ENCODE measurements at places on chromosomes 2 and 18.

- DNase-seq = peak; percentile 67
Observed at GRCh38 chr2:38066421-38067115, 9.4 kb downstream of the CYP1B1 start.

DNA sequence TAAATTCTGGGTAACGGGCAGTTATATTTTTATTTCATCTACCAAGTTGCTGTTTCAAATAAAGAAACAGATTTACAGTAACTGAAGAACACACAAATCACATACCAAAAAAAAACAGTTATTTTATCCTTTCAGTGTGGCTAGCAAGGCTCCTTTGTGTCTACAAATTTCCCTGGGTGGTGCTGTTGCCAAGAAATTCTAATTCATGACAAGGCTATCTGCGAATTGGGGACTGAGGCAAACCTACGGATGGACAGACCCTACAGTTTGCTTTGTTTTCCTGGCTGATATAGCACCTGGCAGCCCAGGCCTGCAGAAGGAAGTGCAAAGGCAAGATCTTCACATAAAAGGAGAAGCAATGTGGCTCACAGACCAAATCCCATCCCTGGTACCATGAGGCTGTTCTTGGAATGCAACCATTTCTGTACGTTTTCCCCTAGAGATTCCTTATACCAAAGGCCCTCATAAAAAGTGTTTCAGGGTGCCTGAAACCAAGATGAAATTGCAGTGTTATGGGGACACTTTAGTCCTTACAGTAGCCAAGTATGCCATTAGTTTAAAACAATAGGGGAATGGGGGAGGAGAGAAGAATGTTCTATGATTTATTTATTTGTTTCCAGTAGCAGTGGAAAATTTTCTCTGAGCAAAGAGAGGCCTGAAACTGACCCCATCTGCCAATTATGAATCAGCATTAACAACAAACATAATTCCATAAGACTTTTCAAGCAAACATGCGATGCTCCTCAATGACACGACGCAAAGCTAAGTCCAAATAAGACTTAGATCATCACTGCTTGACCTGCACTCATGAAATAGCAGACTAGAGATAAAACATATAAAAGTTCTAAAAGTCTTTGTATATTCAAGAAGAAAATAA is 4.3 kb downstream of the KLF7 start:
- no peak for DNase-seq

DNA sequence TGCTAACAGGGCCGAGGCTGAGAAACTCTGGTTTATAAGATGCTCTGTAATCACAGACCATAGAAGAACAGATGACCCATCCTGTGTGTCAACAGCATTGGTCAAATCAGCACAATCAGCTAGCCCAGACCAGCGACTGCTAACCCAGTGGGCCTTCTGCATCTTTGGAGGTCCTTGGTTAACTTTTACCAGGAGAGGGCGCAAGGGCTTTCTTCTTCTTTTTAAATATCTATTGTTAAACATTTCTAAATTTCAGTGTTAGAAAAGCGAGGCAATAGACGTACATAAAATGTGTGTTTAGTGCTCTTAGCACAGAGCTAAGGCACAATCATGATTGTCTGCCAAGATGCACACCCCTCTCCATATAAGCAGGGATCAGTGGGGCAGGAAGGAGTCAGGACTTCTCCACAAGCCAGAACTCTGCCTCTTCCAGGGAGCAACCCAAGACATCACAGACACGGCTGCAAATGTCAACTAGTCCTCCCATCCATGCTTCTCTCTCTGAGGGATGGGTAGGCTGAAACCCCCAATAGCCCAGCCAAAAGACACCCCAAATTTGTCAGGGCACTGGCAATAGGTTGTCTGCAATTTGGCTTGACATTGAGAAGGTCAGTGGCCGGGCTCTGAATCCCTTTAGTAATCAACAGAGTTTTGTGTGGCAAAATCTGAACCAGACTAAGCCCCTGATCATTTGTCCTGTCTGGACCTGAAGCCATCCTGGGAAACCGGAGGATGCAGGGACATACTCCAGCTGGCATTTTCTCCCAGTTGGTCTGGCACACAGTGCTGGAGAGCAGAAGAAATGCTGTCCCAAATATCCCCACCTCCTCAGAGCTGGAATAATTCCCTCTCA is 188.2 kb downstream of the BCL2 start:
- DNase-seq = no peak

DNA sequence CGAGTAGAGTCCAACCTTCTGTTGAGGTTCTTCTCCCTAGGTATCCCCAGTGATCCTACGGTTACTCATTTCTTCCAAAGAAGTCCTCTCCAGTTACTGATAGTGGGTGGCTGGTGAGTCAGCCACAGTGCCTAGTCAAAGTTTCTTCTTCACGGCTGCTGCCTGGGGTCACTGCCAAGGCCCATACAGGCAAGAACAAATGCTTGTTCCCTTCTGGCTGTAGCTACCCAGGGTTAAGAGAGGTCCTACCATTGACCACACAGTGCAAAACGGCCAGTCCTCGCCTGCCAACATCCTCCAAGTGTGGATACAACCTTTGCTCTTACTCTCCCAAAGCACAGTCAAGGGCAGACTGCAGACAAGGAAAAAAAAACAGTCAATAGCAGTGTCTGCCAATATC is 2.9 kb upstream of the PTPN4 start:
- no peak for DNase-seq

DNA sequence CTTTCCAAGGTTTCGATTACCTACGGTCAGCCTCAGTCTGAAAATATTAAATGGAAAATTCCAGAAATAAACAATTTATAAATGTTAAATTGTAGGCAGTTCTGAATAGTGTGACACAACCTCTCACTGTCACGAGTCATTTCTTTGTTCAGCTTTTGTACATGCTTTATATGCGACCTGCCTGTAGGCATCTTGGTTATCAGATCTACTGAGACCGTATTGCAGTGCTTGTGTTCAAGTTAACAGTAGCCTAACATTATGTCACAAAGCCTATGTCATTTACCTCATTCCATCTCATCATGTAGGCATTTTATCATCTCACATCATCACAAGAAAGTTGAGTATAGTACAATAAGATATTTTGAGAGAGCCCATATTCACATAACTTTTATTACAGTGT is 77.3 kb downstream of the LYPD6B start:
- no peak for DNase-seq

DNA sequence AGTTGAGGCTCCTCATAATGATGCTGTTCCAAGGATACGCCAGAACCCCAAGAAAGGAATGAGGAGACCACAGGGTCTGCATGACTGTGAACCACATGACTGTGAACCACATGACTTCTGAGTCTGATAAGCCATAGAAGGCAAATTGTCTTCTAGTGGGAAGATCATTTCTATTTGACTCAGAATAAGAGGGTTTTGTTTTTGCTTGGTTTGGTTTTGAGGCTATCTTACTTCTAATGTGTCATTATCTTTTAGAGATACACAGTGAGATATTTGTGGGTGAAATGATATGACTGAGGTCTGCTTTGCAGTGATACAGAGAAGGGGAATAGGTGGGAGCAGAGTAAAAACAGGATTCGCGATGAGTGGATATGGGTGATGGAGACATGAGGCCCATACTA is 28.9 kb upstream of the BCL2L11 start:
- DNase-seq = no peak

- DNase-seq = no peak
Observed at GRCh38 chr2:216922175-216922780, 62.4 kb upstream of the TNP1 start.

DNA sequence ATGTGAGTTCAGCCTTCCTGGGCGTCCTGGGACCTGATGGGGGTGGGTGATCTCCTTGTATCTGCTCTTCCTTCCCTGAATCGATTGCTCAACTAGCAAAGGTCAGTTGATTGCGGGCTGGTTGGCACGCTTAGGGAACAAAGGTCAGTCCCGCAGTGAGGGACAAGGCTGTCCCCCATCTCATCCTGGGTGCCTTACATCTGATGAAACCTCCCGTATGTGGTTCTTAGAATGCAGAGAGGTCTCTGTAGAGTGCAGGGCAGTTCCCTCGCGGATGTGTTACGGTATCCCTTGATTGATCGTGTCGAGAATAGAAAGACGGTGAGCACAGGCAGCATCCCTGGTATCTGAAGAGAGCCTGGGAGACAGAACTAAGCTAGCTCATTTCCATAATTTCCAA is 56.4 kb upstream of the RBM44 start:
- DNase-seq = no peak

DNA sequence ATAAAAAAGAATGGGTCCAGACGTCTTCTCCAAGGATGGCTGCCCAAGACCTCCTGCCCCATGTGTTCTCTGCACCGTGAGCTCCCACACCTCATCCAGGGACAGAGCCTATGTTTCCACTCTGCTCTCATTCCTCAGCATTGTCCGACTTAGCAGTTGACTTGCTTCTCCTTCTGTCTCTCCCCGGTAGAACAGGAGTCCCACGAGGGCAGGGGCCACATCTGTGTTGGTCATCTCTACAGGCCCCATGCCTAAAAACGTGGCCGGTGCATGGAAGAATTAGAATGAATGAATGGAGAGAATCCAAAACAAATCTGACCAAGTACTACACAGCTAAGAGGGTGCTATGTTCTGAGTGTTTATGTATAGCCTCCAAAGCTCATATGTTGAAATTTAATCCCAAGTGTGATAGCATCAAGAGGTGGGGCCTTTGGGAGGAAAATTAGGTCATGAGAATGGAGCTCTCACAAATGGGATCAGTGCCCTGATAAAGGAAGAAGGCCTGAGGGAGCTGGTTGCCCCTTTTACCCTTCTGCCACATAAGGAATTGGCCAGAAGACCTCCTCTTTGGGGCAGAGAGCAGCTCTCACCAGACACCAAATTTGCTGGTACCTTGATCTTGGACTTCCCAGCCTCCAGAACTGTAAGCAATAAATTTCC is 55.9 kb downstream of the FAM178B start:
- no peak for DNase-seq

DNA sequence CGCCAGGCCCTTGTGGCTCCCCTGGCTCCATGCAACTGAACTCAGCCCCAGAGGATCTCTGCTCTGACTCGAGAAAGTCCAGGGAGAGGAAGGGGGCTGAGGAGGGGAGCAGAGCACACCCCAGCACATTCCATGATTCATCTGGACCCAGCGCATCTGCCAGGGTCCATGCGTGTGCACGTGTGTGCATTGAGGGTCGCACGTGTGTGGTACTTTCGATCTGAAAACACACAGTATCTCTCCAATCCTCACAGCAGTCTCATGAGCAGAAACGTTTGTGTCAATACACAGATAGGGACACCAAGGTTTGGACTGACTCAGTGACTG is 146.4 kb upstream of the ID2 start:
- no peak for DNase-seq

- peak; percentile 20 for DNase-seq
Observed at GRCh38 chr2:9473985-9474360, 378 bp upstream of the IAH1 start.

- DNase-seq = no peak
Observed at GRCh38 chr2:105521176-105521575, 122.3 kb upstream of the FHL2 start.

- peak; percentile 60 for DNase-seq
Observed at GRCh38 chr2:238370823-238371372, 50.6 kb downstream of the TRAF3IP1 start.

DNA sequence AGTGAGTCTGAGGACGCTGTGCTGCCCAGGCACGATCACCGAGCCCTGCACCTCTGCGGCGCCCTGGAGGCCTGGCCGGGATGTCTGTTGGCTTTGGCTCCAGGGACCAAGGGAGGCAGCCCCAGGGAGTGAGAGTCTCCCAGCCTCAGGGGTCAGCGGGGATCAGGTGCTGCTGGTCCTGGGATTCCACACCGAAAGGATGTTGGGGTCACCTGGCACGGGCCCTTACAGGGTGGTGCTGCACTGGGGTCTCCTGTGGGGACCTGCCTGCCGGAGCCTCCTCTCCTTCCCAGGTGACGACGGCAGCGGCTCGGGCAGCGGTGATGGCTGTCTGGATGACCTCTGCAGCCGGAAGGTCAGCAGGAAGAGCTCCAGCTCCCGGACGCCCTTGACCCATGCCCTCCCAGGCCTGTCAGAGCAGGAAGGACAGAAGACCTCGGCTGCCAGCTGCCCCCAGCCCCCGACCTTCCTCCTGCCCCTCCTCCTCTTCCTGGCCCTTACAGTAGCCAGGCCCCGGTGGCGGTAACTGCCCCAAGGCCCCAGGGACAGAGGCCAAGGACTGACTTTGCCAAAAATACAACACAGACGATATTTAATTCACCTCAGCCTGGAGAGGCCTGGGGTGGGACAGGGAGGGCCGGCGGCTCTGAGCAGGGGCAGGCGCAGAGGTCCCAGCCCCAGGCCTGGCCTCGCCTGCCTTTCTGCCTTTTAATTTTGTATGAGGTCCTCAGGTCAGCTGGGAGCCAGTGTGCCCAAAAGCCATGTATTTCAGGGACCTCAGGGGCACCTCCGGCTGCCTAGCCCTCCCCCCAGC is 30.5 kb downstream of the GPC1 start:
- DNase-seq = no peak

- peak; percentile 18 for DNase-seq
Observed at GRCh38 chr2:195559431-195559914, 97.6 kb upstream of the SLC39A10 start.

- DNase-seq = peak; percentile 4
Observed at GRCh38 chr2:60054571-60055340, 498.7 kb downstream of the BCL11A start.

GRCh38 chr2:39568116-39568515 is 97.6 kb upstream of the TMEM178A start:
- no peak for DNase-seq

- DNase-seq = no peak
Observed at GRCh38 chr2:98564541-98565132, 43.7 kb downstream of the COA5 start.

Measured in hindlimb muscle (tissue), 1 donor.